ENCODE measurements at places on chromosomes 12 and 14.

DNA sequence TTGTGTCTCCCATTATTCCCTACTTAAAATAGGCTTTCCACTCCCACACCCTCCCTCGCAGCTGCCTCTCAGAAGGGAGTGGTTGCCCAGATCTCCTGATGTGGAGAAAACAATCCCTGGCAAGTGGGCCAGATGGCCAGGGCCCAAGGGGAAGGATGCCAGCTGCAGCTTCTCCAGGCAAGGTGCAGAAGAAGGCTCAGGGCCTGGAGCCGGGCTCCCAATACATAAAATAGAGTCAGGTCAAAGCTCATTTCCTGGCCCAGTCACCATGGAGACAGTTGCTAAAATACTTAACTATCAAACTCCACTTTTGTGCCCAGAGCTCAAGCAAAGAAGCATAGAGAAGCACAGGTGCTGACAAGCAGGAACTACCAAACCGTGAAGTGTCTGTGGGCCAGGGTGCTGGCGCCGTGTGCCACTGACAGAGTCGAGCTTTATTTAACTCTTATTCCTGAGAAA is 45.7 kb upstream of the ITPR2 start:
- DNase-seq, result peak; percentile 34

DNA sequence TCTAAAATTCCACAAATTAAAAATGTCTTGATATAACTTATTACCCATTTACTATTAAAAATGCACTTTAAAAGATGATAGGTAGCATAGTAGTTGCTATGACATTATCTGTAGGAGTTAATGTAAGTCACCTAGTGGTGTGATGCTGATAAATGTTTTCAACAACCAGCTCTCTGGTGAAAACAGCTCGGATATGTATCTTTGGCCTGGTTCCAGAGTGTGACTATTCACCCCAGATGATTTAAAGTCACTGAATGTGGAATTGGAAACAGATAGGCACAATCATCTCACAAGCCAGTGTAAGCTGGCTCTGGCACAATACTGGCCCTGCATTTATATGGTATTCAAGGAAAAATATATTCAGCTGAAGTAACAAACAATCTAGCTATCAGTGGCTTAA is 9.2 kb upstream of the CCDC196 start:
- DNase-seq, result peak; percentile 24

- DNase-seq, result no peak
Observed at GRCh38 chr14:95469134-95469481, 47.3 kb downstream of the SYNE3 start.

GRCh38 chr14:56202256-56202655 is 84.0 kb downstream of the PELI2 start:
- DNase-seq, result no peak

- DNase-seq, result no peak
Observed at GRCh38 chr14:64815257-64815656, 64.5 kb downstream of the SPTB start.

- no peak for DNase-seq
Observed at GRCh38 chr12:47782372-47782770, 9.3 kb downstream of the SLC48A1 start.

DNA sequence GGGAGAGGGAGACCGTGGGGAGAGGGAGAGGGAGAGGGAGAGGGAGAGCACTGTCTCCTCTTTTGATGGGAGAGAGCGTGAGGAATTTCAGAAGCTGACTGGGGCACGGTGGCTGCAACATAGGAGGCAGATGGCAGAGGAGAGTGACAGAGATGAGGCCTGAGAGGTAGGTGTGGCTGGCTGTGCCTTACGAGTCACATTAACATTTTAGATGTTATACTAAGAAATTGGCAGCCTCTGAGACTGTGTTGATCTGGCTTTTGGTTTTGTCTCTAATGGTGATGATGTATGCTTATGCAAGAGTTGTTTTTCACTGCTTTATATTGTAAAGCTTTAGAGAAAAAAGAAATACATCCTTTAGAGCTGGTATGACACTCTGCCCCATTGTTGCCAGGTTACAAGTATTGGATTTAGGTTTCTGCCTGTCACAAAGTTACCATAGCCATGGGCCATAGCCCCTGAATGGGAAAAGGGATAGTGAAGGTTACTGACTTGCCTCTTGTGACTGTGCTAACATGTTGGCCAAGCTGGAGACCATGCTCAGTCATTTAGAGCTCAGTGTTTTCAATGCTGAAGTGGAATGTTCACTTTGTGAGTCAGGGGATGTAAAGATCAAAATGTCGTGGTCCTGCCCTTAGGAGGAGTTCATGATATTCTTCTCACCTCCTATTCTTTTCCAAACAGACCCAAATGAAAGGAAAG is 186.2 kb downstream of the SYNE2 start:
- DNase-seq, result no peak

- DNase-seq, result no peak
Observed at GRCh38 chr14:23827100-23827892, 126.3 kb upstream of the DHRS4 start.

- no peak for DNase-seq
Observed at GRCh38 chr14:53875324-53875897, 81.2 kb downstream of the BMP4 start.

DNA sequence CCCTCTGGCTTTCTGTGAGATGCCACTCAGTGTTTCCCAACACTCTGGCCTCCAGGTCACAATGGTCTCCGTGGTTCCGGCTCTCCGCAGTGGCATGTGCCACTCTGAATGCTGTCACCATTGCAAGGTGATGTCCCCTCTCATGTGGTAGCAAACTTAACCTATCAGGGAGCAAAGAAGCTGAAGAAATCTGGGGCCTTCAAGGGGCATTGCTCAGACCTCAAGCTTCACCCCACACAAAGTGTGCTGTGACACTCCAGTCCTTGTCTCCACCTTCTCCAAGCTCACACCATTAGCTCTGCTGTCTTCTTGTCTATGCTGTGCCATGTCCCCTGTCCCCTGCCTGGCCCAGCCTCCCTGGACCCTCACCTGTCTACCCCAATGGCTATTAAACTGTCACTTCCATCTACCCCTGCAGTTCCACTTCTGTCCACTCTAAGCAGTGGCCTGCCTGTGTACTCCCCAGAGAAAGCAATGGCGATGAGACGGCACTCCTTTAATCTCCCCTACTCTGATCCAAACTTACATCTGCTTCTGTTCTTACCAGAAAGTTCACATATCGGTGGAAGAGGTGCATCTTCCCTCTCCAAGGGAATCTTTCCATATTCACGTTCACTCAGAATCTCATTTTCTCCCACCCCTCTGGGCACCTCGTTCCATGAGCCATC is 93.7 kb downstream of the DHRS2 start:
- no peak for DNase-seq

DNA sequence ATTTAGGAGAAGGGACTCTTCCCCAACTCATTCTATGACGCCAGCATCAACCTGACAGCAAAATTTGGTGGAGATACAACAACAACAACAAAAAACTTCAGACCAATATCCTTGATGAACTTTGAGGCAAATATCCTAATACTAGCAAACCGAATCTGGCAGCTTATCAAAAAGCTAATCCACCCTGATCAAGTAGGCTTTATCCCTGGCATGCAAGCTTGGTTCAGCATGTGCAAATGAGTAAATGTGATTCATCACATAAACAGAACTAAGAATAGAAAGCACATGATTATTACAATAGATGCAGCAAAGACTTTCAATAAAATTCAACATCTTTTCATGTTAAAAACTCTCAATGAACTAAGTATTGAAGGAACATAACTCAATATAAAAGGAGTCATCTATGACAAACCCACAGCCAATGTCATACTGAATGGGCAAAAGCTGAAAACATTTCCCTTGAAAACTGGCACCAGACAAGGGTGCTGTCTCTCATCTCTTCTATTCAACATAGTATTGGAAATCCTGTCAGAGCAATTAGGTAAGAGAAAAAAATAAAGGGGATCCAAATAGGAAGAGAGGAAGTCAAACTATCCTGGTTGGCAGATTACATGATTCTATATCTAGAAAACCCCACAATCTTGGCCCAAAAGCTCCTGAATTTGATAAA is 233.3 kb downstream of the CCDC59 start:
- peak; percentile 5 for DNase-seq

GRCh38 chr14:85579942-85580341 is 50.0 kb downstream of the FLRT2 start:
- DNase-seq, result no peak

DNA sequence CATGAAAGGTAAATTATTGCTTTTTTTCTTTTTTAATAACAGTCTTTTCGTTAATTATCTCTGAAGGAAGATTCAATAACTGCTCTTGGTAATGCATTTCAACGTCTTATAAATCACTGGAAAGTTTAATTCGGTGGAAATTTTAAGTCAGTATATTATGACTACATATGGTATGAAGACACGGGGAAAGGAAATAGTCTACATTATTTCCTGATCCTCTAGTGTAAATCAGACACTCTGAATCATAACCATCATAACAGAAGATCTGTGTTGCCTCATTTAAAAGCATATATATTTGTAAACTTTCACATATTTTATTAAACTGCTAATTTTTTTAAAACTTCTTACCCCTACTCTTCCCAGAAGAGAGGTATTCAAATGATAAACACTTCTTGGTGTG is 53.7 kb downstream of the EFCAB11 start:
- DNase-seq, result no peak

- DNase-seq, result no peak
Observed at GRCh38 chr14:68568907-68569897, 223.7 kb downstream of the ZFP36L1 start.

DNA sequence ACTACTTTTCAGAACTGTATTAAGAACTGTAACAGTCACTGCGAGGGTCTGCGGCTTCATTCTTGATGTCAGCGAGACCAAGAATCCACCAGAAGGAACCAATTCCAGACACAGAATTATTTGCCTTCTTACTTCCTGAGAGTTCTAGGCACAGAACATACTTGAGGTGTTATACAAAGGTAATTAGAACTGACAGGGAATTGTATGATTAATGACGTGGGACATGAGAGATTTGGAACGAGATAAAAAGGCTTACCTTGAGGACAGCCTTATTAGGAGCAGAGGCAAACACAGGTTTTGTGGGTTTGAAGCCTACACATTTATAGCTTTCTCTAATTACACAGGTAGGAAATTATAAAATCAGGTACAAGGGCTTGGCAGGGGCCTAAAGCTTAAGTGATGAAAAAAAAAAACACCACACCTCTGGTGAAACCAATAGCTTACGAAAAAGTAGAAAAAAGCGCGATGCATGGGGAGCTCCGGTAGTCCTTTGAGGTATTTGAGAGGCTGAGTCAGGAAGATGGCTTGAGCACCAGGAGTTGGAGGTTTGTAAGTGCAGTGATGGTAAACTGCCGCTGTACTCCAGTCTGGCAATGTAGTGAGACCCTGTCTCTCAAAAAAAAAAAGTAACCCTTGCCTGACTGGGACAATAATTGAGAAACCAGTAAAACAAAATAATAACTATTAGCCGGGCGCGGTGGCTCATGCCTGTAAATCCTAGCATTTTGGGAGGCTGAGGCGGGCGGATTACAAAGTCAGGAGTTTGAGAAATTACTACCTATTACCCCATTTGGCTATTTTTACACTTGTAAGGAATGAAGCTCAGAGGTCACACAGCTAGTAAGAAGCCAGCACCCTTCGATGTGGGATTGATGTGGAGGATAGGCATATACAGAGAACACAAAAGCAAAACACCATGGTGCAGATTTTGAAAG is 795 bp upstream of the ACOT2 start:
- DNase-seq, result peak; percentile 59

DNA sequence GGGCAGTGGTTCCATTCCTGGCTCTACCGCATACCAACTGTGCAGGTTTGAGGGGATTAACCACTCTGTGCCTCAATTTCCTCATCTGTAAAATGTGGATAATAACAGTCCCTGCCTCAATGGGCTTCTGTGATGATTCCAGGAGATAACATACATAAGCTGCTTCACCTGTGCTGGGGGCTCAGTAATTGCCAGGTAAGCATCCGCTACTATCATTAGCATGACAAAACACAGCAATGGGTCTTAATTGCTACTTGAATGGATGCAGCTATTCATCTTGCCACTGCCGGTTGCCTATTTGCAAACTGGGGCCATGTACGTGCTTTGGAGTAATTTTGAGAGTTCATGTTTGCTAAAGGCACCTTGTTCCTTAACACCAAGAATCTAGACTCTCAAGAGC is 132.6 kb downstream of the TMEM132D start:
- DNase-seq, result no peak

GRCh38 chr12:63387771-63388170 is 236.8 kb upstream of the AVPR1A start:
- DNase-seq, result no peak

GRCh38 chr14:102279688-102280348 is 25.1 kb downstream of the MOK start:
- peak; percentile 98 for DNase-seq

DNA sequence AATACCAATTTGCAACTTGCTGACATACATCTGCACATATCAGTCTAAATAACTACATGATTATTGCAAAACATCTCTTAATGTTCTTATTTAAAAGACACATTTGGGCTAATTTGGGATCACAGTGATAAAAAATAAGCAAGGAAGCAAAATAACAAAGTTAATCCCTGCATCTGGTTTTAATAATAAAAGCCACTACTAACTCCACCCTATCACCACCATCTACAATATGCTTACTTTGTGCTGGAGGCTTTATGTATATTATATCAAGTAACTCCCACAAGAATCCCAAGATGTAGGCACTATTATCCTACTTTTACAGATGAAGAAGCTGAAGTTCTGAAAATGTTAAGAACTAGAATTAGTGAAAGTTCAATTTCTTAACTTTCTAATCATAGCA is 45.7 kb downstream of the TAOK3 start:
- no peak for DNase-seq

- DNase-seq, result no peak
Observed at GRCh38 chr12:48279101-48279500, 71.6 kb downstream of the ZNF641 start.

GRCh38 chr12:49541911-49542505 is 3.2 kb downstream of the KCNH3 start:
- DNase-seq, result no peak

- DNase-seq, result no peak
Observed at GRCh38 chr14:106044949-106045596, 518.7 kb downstream of the TMEM121 start.

DNA sequence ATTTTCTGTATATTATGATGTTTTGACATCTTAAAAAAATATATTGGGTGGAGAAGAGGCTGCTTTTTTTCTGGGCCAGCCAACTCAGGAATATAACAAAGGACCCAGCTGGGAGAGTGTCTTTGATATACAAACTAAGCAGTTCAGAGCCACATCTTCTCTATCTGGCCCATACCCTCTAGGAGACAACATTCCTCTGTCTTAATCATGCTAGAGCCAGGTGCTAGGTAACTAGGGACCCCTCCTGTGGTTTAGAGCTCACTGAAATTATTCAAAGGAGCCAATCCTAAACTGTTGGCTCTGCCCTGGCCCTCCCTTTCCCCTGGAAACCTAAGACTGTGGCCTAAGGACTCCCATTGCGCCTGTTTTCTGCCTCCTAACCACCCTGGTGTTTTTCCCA is 193.1 kb upstream of the DIO2 start:
- no peak for DNase-seq

GRCh38 chr12:97109441-97109840 is 202.4 kb downstream of the NEDD1 start:
- no peak for DNase-seq

- peak; percentile 55 for DNase-seq
Observed at GRCh38 chr12:57899010-57899662, 42.2 kb upstream of the ATP23 start.

DNA sequence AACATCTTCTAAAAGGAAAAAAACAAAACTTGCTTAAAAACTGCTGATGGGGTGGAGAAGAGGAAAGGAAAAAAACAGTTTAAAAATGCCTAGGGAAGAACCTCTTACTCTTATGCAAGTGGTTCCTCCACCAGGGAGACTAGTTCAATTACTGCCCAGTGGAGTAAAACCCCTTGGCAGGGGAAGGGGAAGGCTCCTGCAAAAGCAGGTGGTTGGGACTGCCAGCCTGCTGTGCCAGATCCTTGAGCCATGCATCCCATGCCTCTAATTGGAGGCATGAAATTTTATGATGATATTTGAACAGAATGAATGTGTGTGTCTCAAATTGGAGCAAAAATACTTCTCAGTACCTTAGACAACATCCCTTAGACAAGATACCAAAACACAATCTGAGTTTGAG is 118.8 kb downstream of the FSCB start:
- no peak for DNase-seq

Data from amniotic epithelial cell (primary cell).